ENCODE measurements at places on chromosomes 11 and 22.

- DNase-seq = no peak
These were observed 1470.8 kb upstream of the TENM4 start for GRCh38 chr11:80911666-80912065.

GRCh38 chr11:106426696-106427095 lies 349.2 kb downstream of the AASDHPPT start:
- no peak for DNase-seq

DNA sequence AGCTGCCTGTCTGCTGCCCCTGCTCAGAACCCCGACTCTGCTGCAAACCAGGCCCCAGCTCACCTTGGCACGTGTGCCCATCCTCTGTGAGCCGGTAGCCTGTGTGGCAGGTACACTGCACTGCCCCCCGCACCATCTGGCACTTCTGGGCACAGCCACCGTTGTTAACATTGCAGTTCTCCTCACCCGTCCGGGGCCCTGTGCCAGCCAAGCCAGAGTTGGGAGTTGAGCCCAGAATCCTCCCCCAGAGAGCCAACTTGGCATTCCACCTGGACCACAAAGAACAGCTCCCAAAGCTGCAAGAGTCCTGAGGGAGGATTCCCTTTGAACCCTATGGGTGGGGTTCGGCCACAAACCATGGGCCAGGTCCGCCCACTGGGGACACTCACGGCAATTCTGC lies 22.5 kb downstream of the LRP4 start:
- no peak for DNase-seq

DNA sequence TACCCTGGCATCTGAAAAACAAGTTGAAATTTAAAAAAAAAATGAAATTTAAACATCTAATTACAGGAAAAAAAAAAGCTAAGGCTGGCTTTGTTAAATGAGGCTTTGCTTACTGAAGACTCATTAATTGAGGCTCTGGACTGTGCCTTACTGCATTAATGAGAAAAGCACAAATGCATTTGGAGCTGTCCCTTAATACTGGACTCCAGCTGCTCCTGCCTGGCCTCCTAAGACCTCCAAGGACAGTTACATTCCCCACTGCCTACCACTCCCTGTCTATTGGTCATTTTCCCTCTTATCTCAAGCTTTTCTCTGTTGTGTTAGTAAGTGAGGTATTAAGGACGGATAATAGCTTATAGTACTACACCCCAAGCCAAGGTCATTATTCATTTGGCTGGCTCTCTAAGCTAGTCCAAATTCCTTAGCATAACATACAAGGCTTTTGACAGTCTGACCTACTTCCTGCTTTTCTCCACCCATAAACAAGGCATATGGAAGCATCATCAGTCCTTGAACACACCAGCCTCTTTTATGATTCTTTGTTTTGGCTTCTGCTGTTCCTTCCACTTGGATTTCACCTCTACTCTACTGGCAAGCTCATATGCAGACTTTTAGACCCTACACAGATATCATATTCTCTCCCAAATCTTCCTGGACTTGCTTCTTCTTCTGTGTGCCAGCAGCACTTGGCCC lies 62.5 kb downstream of the USP35 start:
- DNase-seq = no peak

GRCh38 chr11:120969993-120970392 lies 53.9 kb upstream of the TBCEL start:
- DNase-seq = no peak

DNA sequence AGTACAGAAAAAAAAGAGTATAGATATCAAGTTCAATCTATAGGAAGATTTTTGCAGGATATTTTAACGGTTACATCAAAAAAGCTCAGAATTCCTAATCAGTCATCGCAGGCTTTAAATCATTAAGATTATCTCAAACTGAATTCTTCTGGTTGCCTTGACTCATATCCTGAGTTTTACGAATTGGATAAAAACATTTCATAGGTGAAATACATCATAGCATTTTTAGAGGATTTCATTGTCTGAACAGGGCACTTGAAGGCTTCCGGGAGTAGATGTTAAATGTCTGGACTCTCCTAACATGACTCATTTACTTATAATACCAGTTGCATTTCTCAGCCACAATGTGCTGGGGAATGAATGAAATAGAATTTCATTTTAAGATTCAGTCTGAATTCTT lies 2216.6 kb upstream of the RAG2 start:
- DNase-seq = no peak

DNA sequence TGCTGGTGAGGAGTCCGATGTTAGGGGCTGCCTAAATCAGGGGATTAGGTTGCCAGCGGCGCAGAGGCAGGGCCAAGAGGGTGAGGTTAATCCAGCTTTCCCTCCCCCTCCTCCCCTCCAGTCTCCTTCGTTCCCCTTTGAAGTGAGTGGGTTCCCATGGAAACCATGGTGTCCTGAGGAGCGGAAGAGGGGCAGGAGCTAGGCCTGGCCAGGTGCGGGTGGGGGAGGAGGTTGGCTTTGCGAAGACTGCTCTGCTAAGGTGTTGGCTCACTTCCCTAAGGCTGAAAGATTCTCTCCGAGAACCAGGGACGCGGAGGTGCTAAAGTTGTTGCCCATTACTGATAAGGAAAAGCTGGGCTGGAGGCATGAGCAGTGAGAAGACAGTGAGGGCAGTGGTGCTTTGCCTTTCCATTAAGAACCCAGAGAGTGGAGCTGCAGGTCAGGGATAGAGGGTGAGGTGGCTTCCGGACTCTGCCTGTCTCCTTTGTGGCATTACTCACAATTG lies 124.6 kb downstream of the FEZ1 start:
- no peak for DNase-seq

DNA sequence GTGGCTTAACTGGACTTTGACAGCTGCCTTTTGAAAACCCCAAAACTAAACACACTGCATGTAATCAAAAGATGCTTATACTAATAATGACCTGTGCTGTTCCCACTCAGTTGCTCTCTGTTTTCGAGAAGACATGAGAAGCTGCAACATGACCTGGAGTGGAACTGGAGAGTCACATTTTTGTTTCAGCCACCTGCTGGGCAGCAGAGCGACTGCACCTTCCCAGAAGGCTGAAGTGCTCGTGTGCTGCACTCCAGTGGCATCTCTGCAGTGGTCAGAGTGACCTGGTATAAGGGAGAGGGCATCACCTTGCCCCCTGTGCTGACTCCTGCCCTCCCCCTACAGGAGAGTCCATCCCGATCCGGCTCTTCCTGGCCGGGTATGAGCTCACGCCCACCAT lies 8.6 kb downstream of the THYN1 start:
- no peak for DNase-seq

DNA sequence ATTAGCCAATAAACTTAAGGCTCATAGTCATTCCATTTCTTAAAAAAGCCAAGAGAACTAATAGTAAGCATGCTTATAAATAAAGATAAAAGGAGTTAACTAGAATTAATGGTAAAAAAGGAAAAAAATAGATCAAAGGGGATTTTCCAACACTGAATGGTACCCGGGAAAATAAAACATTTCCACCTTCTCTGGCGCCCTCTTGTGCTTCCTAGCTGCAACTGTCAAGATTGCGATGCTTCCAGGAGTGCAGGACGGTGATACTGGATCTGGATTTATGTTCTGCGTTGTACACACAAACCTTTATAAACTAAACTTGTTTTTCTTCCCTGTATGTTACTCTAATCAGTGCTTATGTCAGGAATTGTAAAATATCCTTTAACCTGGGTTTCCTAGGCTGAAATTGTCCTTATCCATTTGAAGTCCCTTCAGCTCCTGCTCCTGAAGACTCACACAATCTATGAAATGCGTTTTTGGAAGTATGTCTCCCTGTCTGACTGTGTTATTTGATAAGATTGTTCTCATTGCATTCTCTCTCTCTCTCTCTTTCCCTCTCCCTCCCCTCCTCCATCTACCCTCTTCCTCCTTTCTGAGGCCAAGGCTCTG lies 9.6 kb upstream of the HTATIP2 start:
- DNase-seq = no peak

- no peak for DNase-seq
These were observed 16.2 kb upstream of the PVALB start for GRCh38 chr22:36833073-36833472.

DNA sequence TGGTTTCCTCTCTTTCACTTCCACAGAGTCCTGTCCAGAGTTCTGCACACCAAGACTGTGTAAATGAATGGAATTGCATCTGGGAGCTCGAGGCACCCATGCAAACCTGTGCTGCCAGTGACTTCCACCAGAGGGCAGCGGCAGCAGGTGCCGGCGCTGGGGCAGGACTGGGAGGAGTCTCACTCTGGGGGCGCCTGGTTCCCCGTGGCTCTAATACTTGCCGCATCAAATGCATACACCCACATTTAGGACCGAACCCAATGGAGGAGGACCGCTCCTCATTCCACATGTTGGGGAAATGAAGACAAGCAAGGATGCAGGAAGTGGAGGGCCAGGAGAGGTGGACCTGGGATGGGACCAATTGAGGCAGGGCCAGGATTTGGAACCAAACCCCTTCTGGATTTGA lies 1.1 kb upstream of the CD6 start:
- peak; percentile 65 for DNase-seq

DNA sequence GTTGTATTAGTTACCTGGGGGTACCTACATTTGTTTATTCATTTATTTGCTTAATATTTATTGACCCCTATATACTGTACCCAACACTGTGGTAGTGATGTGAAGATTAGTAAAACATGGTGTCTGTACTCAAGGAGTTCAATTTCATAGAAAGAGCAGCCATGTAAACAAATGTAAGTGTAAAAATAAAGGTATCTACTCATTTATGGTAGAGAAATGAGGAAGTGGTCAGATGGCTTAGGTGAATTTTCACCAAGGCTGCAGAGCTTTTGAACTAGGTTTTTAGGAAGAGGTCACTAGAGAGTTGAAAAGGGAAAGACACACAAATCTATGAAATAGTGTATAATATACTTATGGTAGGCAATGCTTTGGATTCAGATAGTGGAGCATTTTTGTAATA lies 11.1 kb downstream of the CTR9 start:
- peak; percentile 26 for DNase-seq

GRCh38 chr11:64843686-64844329 lies 645 bp downstream of the CDC42BPG start:
- DNase-seq = no peak

DNA sequence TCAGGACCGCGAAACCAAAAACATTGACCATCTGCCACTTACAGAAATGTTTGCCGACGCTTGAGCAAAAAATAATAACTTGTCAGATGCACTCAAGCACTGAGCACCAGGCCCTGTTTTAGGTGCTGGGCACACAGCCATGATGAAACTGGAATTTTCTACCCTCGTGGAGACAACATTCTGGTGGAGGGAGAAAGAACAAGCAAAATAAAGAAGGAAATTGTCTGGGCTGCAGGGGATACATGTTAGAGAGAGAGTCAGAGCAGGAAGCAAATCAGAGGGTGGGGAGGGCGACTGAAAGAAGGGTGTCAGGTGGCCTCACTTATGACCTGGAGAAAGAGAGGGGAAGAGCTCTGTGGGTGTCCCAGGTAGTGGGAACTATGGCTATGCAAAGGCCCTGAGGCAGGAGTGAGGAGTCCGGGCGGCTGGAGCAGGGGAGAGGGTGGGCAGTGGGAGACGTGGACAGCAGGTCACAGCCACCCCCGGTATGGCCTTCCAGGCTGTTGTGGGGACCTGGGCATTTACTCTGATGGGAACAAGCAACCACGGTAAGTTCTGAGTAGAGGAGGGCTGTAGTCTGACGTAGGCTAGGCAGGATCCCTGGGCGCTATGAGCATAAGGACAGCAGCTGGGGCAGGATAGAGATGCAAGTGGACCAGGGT lies 78.8 kb downstream of the MYEOV start:
- no peak for DNase-seq

- DNase-seq = no peak
These were observed 5.0 kb downstream of the CYB561A3 start for GRCh38 chr11:61356706-61357105.

- no peak for DNase-seq
These were observed 68.6 kb upstream of the SORL1-AS1 start for GRCh38 chr11:121521145-121522042.

DNA sequence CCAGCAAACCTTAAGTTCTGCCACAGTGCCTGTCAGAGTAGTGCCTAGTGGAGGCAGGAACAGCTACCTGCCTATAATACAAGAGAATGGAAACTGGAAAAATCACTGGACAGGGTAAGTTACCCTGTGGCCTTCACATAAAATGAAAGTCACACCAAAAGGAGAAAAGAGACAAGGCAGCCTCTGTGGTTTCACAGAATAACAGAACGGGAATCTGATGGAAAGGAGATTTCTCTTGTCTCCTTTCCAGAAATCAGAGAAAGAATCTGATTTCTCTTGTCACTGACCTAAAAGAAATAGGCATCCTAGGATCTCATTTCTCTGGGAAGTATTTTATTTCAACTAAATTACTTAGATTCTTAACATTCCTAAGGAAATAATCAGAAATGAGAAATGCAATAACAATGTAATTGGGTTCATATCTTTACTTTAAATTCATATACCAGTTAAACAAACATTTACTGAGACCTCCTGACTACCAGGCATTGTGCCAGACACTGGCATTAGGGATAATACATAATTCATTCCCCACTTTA lies 41.6 kb downstream of the PRCP start:
- DNase-seq = no peak

- peak; percentile 55 for DNase-seq
These were observed 1.0 kb upstream of the SLC25A1 start for GRCh38 chr22:19179497-19180048.

DNA sequence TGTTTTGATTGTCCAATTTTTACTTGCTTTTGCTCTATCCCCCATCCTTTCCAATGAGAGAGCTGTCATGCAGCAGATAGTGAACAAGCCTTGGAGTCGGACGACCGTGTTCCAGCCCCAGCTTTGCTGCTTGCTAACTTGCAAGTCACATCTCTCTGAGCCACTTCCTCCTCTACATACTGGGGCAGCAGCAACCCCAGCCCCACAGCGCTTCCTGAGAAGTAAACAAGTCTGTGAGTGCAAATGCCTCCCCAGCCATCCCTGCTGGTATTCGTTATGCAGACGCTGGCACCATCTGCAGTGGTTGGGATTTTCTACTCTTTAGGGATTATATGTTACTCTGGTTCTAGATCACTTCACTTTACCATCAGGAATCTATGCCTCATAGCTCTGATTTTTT lies 35.0 kb downstream of the TPBGL start:
- no peak for DNase-seq

- DNase-seq = no peak
These were observed 163.1 kb upstream of the FAT3 start for GRCh38 chr11:92061456-92062062.

DNA sequence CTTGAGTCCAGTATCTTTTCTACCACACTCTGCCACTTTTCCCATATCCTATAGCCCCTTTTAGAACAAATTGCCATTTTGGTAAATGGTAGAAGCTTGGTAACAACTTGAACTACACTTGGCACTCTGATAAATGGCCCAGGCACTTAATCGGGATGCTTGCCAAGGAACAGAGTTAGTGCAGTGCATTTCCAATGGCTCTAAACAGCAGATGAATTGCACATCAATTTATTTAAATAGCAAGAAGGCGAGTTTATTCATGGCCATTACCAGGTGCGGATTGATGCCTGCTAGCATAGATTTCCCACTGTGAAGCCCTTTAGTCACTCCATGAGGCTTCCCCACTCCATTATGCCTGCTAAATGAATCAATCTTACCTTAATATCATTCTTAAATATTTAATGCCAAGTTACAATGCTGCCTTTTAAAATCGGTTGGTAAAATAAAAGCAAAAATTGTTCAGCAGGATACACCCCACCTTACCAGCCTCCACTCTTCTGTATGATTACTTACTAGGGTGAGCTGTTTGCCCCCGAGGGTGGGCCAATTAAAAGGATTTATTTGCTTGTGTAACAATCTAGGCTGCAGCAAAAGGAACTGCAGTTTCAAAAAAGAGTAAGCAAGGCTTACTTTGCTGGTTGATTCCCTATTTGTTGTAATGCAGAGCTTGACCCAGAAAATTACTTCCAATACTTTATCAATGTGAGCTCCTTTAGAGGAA lies 136.0 kb upstream of the ARHGAP42 start:
- no peak for DNase-seq

All from GM18507 (cell line).